ENCODE measurements at places on chromosomes 7 and 10. TPM values are rescaled to one million over a fixed set of nuclear protein-coding genes. Genes with fewer than 3 reads are reported as not detected.

AOC1 gene
- total RNA-seq, result not detected

MOGAT3 gene
- not detected for total RNA-seq

PRR15 gene
- 4.4 TPM for total RNA-seq

C10orf67 gene
- under 0.01 TPM for total RNA-seq

WASHC2A gene
- total RNA-seq, result 54.4 TPM

ZNF488 gene
- under 0.01 TPM for total RNA-seq

MRPS17 gene
- total RNA-seq, result 33.7 TPM

Measured in nasal cavity respiratory epithelium epithelial cell of viscerocranial mucosa (primary cell).